ENCODE measurements at places on chromosomes 3 and 15. TPM values are rescaled to one million over a fixed set of nuclear protein-coding genes. Genes with fewer than 3 reads are reported as not detected.
A peak's percentile ranks its signal among the peaks of the same experiment; 100 is the strongest.

- H3K27me3 ChIP-seq: peaks cover 4% of the 10 kb centered on the region
- H3K4me3 ChIP-seq: no peak overlapping the region
- no peaks in the 10 kb centered on the region for H3K36me3 ChIP-seq
Observed at GRCh38 chr3:50466177-50466576, 37.3 kb downstream of the CACNA2D2 start.

- peaks cover 50% of the 10 kb centered on the region for H3K4me1 ChIP-seq
- no peaks in the 10 kb centered on the region for H3K27me3 ChIP-seq
- no peak overlapping the region for H3K4me3 ChIP-seq
- DNase-seq: no peak
Observed at GRCh38 chr3:197352382-197352781, 54.0 kb upstream of the DLG1 start.

GRCh38 chr15:33547876-33548275, 237.1 kb downstream of the RYR3 start:
- H3K4me3 ChIP-seq: no peak overlapping the region
- no peaks in the 10 kb centered on the region for H3K4me1 ChIP-seq
- no peak overlapping the region for H3K27ac ChIP-seq
- peak; percentile 61 for DNase-seq

DNA sequence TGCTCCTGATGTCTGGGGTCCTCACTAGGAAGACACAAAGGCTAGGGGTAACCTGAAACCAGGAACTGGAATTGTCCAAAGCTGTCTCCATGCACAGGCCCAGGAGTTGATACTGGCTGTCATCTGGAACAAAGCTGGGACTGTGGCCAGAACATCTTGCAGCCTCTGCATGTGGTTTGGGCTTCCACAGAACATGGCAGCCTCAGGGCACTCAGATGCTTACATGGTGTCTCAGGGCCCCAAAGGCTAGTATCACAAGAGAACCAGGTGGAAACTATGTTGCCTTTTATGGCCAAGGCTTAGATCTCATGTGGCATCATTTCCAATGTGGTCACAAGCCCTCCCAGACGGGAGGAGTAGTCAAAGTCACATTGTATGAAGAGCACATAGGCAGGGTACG, 335.2 kb upstream of the TRIM42 start:
- DNase-seq: no peak
- no peak overlapping the region for H3K27ac ChIP-seq
- no peaks in the 10 kb centered on the region for H3K36me3 ChIP-seq
- H3K4me3 ChIP-seq: no peak overlapping the region
- no peaks in the 10 kb centered on the region for H3K27me3 ChIP-seq
- H3K4me1 ChIP-seq: no peaks in the 10 kb centered on the region

DNA sequence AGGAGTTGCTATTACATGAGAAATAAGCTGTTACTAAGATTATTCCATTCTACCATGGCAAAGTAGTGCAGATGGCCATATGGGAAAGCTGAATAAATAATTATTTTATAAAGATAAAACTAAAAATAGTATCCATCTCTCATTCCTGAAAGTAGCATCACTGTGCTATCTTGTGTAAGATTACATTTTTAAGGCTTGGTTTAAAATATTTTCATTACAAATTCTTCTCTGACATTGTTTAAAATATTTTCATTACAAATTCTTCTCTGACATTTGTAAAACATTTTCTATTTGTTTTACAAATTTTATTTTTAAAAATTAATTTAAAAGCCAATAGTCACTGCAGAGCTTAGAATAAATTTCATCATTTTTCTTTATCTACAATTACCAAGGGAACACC, 665.5 kb upstream of the NAALADL2 start:
- no peak for DNase-seq
- H3K4me1 ChIP-seq: no peaks in the 10 kb centered on the region
- H3K27ac ChIP-seq: no peak overlapping the region
- H3K4me3 ChIP-seq: no peak overlapping the region

The PLSCR2 gene
- total RNA-seq: not detected

- H3K4me3 ChIP-seq: no peak overlapping the region
- H3K27me3 ChIP-seq: no peaks in the 10 kb centered on the region
- peaks cover 49% of the 10 kb centered on the region for H3K4me1 ChIP-seq
- no peak for DNase-seq
- peaks cover 5% of the 10 kb centered on the region for H3K36me3 ChIP-seq
Observed at GRCh38 chr3:185926445-185926844, 11.4 kb downstream of the TRA2B start.

DNA sequence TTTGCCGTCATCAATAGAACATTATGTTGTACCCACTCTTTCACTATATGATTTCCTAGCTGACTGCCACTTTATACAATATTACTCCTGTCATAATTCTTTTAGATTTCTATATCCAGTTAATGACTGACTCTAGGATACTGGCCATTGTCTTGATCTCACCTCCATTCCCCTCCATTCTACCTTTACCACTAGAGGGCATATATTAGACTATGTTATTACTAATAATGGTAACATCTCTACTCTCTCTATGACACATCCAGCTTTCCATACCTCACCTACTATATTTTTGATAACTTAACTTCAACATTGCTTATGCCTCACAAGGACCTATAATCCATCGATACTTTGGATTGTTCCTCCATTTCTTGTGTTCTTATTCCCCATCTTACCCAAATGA, 31.4 kb upstream of the POU1F1 start:
- H3K27me3 ChIP-seq: no peaks in the 10 kb centered on the region
- H3K36me3 ChIP-seq: no peaks in the 10 kb centered on the region
- DNase-seq: no peak
- no peak overlapping the region for H3K4me3 ChIP-seq
- no peaks in the 10 kb centered on the region for H3K4me1 ChIP-seq
- no peak overlapping the region for H3K27ac ChIP-seq

The SH3GL3 gene
- total RNA-seq: not detected

GRCh38 chr3:13716540-13717221, 163.2 kb downstream of the WNT7A start:
- H3K36me3 ChIP-seq: no peaks in the 10 kb centered on the region
- H3K4me1 ChIP-seq: no peaks in the 10 kb centered on the region
- no peak for DNase-seq
- H3K27ac ChIP-seq: no peak overlapping the region
- no peak overlapping the region for H3K4me3 ChIP-seq
- no peaks in the 10 kb centered on the region for H3K27me3 ChIP-seq

GRCh38 chr3:127544803-127545201, 45.7 kb downstream of the TPRA1 start:
- H3K4me3 ChIP-seq: no peak overlapping the region
- H3K4me1 ChIP-seq: peaks cover 8% of the 10 kb centered on the region
- H3K27me3 ChIP-seq: no peaks in the 10 kb centered on the region
- no peak for DNase-seq
- no peaks in the 10 kb centered on the region for H3K36me3 ChIP-seq

- H3K4me1 ChIP-seq: no peaks in the 10 kb centered on the region
- H3K27ac ChIP-seq: no peak overlapping the region
- H3K36me3 ChIP-seq: no peaks in the 10 kb centered on the region
- H3K4me3 ChIP-seq: no peak overlapping the region
- no peak for DNase-seq
- no peaks in the 10 kb centered on the region for H3K27me3 ChIP-seq
Observed at GRCh38 chr15:68862415-68862814, 41.7 kb upstream of the ANP32A start.

- peaks cover 8% of the 10 kb centered on the region for H3K4me1 ChIP-seq
- H3K27ac ChIP-seq: no peak overlapping the region
- no peak for DNase-seq
- no peaks in the 10 kb centered on the region for H3K36me3 ChIP-seq
Observed at GRCh38 chr15:85162237-85162636, 180.6 kb downstream of the PDE8A start.

The ANKDD1A gene
- 1.3 TPM for total RNA-seq

The ZNF662 gene
- total RNA-seq: 10.3 TPM

The SCAMP5 gene
- total RNA-seq: 9.2 TPM

DNA sequence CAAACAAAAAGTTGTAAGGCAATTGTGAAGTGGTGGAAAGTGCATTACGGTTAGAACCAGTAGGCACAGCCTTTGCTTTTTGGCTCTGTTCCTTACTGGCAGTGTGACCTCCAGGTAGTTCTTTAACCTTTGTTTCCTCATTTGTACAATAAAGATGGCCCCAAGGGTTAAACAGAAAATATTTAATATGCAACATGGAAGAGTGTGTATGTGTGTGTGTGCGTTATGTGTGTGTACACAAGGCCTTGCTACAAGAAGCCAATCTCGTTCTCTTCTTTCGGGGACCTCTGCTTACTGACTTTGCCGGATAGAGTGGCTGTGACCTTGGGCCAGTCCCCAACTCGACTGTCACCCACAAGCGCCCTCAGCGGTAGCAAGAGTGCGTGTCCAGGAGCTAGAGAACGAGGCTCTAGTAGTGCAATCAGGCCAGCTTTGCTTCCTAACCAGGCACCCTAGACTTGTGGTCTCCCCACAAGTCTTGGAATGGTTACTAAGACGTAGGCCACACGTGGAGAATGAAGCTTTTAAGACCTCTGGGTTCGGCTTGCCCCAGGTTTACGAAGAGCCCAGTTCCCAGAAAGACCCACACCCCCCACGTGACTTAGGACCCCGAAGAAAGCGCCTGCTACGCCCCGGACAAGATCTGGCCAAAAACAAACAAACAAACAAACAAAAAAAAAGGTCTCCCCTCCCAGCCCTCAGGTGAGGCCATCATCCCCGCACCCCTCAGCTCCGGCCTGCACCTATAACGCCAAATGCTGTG, 593 bp downstream of the CIAO2A start:
- peak; percentile 53 for DNase-seq
- peak overlapping the region; percentile 99 for H3K27ac ChIP-seq
- H3K27me3 ChIP-seq: no peaks in the 10 kb centered on the region

DNA sequence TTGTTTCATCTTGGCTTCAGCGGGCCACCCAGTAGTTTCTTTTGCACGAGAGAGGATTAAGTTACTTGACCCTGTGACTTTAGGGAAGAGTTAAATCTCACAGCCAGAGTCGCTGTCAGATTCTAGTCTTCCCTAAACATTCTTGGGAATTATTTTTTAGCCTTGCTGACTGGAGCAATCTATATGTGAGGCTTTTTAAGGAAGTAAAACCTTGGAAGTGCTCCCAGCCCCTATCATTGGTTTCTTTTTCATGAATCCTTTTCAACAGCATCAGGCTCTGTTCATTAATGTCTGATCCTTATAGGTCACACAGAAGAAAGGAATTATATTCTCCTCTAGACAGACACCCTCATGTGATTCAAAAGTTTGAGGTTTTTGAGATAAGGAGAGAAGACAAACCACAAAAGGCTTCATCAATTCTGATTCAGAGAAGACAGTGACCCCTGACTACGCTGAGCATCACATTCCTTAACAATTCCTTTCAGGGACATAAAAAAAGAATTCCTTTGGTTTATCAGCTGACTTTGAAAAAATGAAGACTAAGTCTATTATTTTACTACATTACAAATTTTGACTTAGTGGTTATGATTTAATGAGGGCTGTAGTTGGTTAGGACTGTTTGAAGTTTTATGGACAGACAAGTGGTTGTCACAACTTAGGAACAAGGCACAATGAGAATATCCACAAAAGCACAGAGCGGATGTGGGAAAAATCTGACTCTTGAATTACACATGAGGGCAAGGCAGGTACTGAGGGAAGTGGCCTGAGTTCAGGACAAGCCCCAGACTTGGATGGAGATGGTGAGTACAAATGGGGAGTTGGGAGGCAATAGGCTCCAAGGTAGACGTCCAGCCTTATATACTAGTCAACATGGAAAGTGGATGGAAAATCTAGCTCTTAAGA, 171.1 kb upstream of the STT3B start:
- H3K4me1 ChIP-seq: peaks cover 33% of the 10 kb centered on the region
- DNase-seq: no peak
- no peaks in the 10 kb centered on the region for H3K36me3 ChIP-seq
- H3K27me3 ChIP-seq: no peaks in the 10 kb centered on the region
- H3K27ac ChIP-seq: peak overlapping the region; percentile 3

DNA sequence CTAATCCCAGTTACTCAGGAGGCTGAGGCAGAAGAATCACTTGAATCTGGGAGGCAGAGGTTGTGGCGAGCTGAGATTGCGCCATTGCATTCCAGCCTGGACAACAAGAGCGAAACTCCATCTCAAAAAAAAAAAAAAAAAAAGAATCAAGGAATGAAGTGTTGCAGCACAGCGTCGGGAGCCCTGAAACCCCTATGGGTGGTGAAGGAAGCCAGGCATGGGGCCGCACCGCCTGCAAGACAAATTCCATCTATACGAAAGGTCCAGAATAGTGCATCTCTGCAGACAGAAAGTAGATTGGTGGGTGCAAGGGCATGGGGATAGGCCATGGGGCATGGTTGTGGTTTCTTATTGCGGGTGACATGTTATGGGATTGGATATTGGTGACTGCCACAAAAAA, 98.6 kb upstream of the PRR20G start:
- no peaks in the 10 kb centered on the region for H3K4me1 ChIP-seq
- H3K36me3 ChIP-seq: no peaks in the 10 kb centered on the region
- no peak for DNase-seq
- no peak overlapping the region for H3K4me3 ChIP-seq
- H3K27me3 ChIP-seq: no peaks in the 10 kb centered on the region

- H3K27me3 ChIP-seq: no peaks in the 10 kb centered on the region
- H3K27ac ChIP-seq: no peak overlapping the region
- 0 out of 2 replicates have a peak, but pooled peaks cover 6% of the 10 kb centered on the region for H3K4me1 ChIP-seq
- no peak for DNase-seq
- no peaks in the 10 kb centered on the region for H3K36me3 ChIP-seq
Observed at GRCh38 chr15:48806151-48806550, 4.7 kb downstream of the CEP152 start.

The CCDC33 gene
- total RNA-seq: not detected

GRCh38 chr3:72312339-72312738, 527.4 kb upstream of the PROK2 start:
- no peaks in the 10 kb centered on the region for H3K36me3 ChIP-seq
- no peaks in the 10 kb centered on the region for H3K27me3 ChIP-seq
- H3K4me1 ChIP-seq: no peaks in the 10 kb centered on the region
- DNase-seq: no peak

- no peak overlapping the region for H3K4me3 ChIP-seq
- no peak for DNase-seq
- no peak overlapping the region for H3K27ac ChIP-seq
- H3K27me3 ChIP-seq: no peaks in the 10 kb centered on the region
- H3K4me1 ChIP-seq: no peaks in the 10 kb centered on the region
- H3K36me3 ChIP-seq: no peaks in the 10 kb centered on the region
Observed at GRCh38 chr3:122576174-122576940, 1.1 kb upstream of the PARP15 start.

DNA sequence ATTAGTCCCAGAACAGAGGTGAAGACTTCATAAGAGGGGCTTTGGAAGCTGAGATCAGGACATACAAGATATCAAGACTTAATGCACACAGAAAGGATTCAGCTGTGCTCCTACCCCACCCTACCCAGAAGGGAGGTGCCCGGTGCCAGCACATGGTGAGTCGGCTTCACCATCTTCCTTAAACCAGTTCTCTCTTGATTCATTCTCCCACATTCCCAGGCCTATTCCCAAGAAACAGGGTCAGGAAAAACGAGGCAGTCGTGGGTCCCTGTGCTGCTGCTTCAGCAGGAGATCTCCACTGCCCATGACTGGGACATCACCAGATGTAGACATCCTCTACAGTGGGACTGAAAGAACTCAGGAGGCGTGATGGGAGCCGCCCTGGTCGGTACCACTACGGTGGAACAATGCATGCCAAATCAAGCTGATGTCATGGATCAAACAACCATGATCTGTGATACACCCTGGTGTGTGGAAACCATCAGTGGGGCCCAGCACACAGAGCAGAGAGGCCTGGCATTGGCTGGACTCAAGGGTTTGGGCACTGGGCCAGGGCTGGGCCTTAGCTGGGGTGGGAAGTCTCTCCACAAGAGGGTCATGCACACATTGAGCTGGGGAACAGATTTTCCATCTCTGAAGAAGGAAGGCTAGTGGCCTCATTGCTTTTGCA, 41.9 kb downstream of the CCDC12 start:
- peaks cover 76% of the 10 kb centered on the region for H3K4me1 ChIP-seq
- peaks cover 7% of the 10 kb centered on the region for H3K36me3 ChIP-seq
- DNase-seq: no peak
- no peak overlapping the region for H3K4me3 ChIP-seq
- no peak overlapping the region for H3K27ac ChIP-seq

The IP6K2 gene
- total RNA-seq: 100 TPM

The A4GNT gene
- total RNA-seq: not detected

The MOBP gene
- total RNA-seq: 0.27 TPM

The C3orf33 gene
- total RNA-seq: 4.2 TPM

Data from Caco-2 (cell line).